ENCODE measurements at places on chromosomes 2 and 18. TPM values are rescaled to one million over a fixed set of nuclear protein-coding genes. Genes with fewer than 3 reads are reported as not detected.

DNA sequence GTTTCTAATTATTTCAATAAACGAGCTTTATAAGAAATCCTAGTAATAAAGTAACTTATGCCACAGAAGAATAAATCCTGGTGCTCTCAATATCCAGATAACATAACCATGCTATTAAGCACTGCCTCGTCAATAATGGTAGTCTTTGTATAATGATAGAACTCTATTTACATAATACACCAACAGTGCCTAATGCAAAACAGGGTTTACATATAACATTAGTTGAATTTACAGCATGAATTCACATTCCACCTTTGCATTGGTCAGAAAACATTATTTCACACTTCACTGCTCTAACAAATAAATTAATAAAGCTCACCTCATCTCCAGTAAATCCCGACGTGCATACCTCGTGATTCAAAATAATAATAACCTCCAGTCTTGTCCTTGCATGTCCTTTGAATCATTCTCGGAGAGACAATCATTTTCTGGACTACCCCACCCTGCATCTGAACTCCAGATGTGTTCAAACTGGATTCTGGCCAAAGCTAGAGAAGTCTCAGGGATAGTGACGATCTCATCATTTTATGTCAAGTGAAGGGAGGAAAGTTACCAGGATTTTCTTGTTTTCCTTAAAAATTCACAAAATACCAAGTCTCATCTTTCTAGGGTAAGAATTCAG, 189.2 kb downstream of the NCKAP5 start:
- peak; percentile 92 for DNase-seq

DNA sequence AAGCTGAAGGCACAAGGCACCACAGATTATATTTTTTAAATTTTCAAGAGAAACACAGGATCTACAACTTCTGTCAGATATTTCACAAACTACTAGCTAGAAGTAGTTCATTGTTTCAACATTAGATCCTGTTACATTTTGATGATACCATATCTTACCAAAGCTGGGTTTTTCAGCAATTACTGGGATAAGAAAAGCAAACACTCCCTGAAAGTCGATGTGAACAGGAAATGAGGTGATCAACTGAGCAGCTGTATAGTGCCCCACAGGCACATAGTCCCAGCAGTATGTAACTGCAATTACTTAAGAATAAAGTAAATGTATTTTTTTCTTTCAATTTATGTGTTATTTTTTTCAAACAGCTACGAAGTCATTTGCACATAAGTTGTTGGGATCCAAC, 103.5 kb downstream of the DNER start:
- peak; percentile 49 for DNase-seq

Gene TXNDC2
- polyA plus RNA-seq: 0.09 TPM

Gene RAB27B
- polyA plus RNA-seq: 2.5 TPM

Gene HNMT
- polyA plus RNA-seq: 4.5 TPM

Gene ACMSD
- not detected for polyA plus RNA-seq

GRCh38 chr2:191176305-191176704, 25.5 kb upstream of the STAT4 start:
- DNase-seq: no peak

Gene FBXO11
- polyA plus RNA-seq: 17.6 TPM

GRCh38 chr2:9738535-9739496, 104.5 kb upstream of the TAF1B start:
- no peak for DNase-seq

DNA sequence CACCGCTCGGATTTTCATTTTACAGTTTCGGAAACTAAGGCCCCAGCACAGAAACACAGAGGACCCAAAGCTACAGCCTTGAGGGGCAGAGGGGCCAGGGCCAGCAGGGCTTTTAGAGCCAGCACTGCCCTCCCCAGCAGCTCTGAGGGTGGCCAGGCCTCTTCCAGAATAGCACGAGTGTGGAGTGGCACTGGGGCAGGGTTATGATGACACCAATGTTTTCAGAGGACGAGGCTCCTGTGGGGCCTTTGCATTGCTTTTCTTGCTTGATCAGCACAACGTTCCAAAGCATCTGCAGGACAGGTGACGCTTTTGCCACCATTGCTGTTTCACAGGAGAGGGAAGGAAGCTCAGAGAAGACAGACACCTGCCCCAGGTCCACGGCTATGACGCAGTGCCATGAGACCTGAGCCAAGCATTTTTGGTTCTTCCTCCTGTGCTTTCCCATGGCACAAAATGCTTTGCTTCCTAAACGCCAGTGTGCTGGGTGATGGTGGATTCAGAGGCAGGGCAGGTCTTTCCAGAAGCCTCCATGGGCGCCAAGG, 126.9 kb downstream of the MBP start:
- DNase-seq: no peak

DNA sequence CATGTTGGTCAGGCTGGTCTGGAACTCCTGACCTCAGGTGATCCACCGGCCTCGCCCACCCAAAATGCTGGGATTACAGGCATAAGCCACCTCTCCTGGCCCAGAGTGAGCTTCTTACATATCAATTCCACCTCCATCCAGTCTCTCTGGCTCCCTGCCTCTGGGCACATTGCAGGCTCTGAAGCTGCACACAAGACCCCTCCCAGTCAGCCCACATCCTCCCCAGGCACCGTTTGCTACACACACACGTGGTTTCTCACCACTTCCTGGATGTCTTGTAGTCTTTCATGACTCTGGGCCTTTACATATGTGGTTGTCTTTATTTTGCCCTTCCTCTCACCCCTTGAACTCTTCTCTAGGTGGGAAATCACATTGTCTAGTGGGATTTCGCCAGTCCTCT, 64.0 kb upstream of the CABLES1 start:
- DNase-seq: peak; percentile 11

- DNase-seq: no peak
Observed at GRCh38 chr2:9299161-9300100, 92.8 kb downstream of the ASAP2 start.

- no peak for DNase-seq
Observed at GRCh38 chr2:174796319-174796771, 32.1 kb upstream of the CHRNA1 start.

Gene WDR12
- 33.1 TPM for polyA plus RNA-seq

GRCh38 chr18:71011389-71011788, 722.5 kb downstream of the SOCS6 start:
- DNase-seq: no peak

DNA sequence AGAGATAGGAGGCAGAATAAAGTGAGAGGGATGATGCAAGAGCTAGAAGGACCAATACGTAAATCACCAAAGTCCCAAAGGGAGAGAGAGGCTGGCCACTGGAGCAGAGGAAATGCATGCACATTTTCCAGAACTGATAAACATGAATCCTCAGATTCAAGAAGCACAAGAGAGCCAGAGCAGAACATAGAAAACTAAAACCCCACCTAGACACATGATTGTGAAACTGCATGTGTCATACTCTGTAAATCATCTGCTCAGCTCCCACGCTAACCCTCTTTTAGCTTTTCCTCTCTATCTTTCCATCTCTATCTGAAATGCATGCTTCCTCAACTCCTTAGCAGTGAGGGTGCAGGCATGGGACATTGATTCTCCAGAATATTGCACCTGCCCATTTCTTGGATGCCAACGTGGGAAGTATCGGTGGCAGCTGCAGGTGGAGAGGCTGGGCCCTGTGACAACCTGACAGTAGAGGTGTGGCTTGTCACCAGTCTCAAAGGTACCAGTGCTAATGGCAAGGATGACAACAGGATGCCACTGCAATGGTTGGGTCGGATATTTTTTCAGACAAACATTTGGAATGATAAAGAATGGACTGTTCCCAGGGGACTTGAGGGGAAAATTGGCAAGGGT, 89.3 kb upstream of the OTOS start:
- peak; percentile 53 for DNase-seq

Gene DHRS9
- 0.36 TPM for polyA plus RNA-seq

Gene SCTR
- not detected for polyA plus RNA-seq

GRCh38 chr2:203987959-203988358, 51.4 kb downstream of the ICOS start:
- DNase-seq: no peak

Data from mammary epithelial cell (primary cell).